ENCODE measurements at places on chromosomes 6 and 20.

GRCh38 chr6:80077067-80077466, 29.4 kb upstream of the BCKDHB start:
- DNase-seq, result no peak
- H3K4me3 ChIP-seq, result no peak overlapping the region
- H3K4me1 ChIP-seq, result no peaks in the 10 kb centered on the region
- no peak overlapping the region for H3K27ac ChIP-seq
- no peaks in the 10 kb centered on the region for H3K36me3 ChIP-seq

DNA sequence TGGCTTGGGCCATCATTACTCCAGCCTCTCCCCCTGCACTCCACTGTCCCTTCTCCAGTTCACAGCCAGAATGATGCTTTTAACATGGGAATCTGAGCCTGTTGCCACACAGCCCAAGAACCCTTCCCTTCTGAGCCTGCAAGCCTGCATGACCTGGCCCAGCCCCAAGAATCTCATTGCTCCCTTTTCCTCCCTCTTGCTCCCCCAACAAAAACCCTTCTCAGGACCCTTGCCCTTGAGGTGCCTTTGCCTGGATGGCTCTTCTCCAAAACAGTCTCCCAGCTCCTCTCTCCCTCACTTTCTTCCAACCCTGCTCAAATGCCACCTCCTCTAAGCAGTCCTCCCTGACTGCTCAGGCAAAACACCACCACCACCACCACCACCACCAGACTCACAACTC, 157.2 kb downstream of the ANKRD60 start:
- no peak for DNase-seq
- no peak overlapping the region for H3K27ac ChIP-seq
- no peak overlapping the region for H3K4me3 ChIP-seq
- peaks cover 5% of the 10 kb centered on the region for H3K4me1 ChIP-seq
- H3K36me3 ChIP-seq, result no peaks in the 10 kb centered on the region
- H3K27me3 ChIP-seq, result no peaks in the 10 kb centered on the region

DNA sequence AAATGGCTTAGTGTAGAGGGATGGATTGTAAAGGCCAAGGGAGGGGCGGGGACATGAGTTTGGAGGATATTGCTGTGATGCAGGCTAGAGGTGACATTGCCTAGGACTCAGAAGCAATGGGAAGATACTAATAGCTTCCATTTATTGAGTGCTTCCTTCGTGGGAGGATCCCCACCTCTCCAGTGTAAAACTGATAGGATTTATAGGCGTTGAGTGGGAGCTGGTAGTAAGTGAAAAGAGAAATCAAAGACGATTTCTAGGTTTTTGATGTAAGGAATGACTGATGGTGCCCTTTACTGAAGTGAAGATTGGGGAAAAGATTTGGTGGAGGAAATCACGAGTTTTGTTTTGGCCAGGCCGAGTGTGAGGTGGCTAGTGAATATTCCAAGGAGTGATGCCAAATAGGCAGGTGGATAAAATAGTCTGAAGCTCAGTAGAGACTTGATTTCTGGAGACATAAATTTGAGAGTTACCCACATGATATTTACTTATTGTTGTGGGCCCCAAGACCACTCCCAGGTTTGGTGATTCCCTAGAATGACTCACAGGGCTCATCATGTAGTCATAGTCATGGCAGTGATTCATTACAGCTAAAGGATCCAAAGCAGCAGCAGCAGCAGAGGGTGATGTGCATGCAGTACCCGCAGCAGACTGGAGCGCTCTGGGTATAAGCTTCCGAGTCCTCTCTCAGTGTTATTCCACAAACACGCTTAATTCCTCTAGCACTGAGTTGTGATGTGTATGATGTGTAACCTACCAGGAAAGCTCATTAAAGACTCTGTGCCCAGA, 10.2 kb downstream of the RPRD1B start:
- no peaks in the 10 kb centered on the region for H3K27me3 ChIP-seq
- H3K36me3 ChIP-seq, result peaks cover 37% of the 10 kb centered on the region
- no peak for DNase-seq
- H3K4me1 ChIP-seq, result no peaks in the 10 kb centered on the region
- H3K4me3 ChIP-seq, result no peak overlapping the region
- H3K27ac ChIP-seq, result no peak overlapping the region

GRCh38 chr20:14193885-14194284, 143.5 kb downstream of the FLRT3 start:
- H3K27ac ChIP-seq, result no peak overlapping the region
- H3K36me3 ChIP-seq, result no peaks in the 10 kb centered on the region
- H3K4me3 ChIP-seq, result no peak overlapping the region
- no peaks in the 10 kb centered on the region for H3K27me3 ChIP-seq

GRCh38 chr6:38750968-38751615, 36.0 kb downstream of the DNAH8 start:
- H3K27ac ChIP-seq, result no peak overlapping the region
- H3K4me1 ChIP-seq, result no peaks in the 10 kb centered on the region
- no peaks in the 10 kb centered on the region for H3K27me3 ChIP-seq
- DNase-seq, result no peak
- no peaks in the 10 kb centered on the region for H3K36me3 ChIP-seq
- H3K4me3 ChIP-seq, result no peak overlapping the region

DNA sequence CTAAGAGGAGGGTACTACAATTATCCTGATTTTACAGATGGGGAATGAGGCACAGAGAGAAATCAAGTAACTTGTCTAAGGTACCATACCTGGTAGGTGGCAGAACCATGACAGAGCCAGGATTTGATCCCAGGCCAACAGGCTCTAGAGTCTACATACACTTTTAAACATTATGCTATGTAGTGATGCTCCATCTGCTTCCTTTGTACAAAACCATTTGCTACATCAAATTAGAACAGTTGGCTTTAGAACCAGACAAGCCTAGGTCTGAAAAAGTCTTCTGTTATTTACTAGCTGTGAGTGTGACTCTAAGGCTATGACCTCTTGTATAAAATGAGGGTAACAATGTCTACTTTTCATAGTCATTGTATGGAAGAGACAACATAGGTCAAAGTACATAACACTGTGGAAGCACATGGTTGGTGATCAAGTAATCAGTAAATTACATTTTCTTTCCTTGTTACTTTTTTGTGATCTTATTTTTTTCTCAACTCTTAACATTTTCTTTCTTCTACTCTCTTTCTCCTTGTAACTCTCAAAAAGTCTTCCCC, 122.1 kb downstream of the PDSS2 start:
- H3K4me3 ChIP-seq, result no peak overlapping the region
- DNase-seq, result no peak
- no peaks in the 10 kb centered on the region for H3K4me1 ChIP-seq
- no peak overlapping the region for H3K27ac ChIP-seq
- H3K36me3 ChIP-seq, result no peaks in the 10 kb centered on the region

GRCh38 chr6:13011612-13012146, 295.1 kb downstream of the PHACTR1 start:
- H3K4me3 ChIP-seq, result no peak overlapping the region
- no peak overlapping the region for H3K27ac ChIP-seq
- H3K36me3 ChIP-seq, result no peaks in the 10 kb centered on the region
- no peak for DNase-seq
- H3K27me3 ChIP-seq, result peaks cover 12% of the 10 kb centered on the region
- no peaks in the 10 kb centered on the region for H3K4me1 ChIP-seq

DNA sequence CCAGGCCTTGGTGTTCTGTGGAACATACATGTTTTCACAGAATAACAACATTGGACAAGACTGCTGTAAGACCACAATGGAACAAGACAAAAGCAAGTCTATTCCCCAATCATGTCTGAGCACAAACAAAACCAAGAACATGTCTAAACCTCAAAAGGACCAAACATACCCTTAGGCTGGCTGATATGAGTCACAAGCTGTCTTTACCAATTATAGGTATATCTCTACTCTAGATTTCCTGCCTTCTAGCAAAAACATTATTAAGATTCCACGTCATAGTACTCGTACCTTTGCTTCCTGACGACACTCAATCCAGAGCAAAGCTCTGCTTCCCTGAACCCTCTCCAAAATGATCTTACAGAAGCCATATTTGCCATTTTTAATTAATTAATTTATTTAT, 15.4 kb upstream of the L3MBTL1 start:
- H3K36me3 ChIP-seq, result no peaks in the 10 kb centered on the region
- H3K27ac ChIP-seq, result no peak overlapping the region
- H3K4me1 ChIP-seq, result no peaks in the 10 kb centered on the region
- no peaks in the 10 kb centered on the region for H3K27me3 ChIP-seq

- no peaks in the 10 kb centered on the region for H3K36me3 ChIP-seq
- no peak overlapping the region for H3K4me3 ChIP-seq
- H3K27ac ChIP-seq, result no peak overlapping the region
- H3K27me3 ChIP-seq, result no peaks in the 10 kb centered on the region
Measured at GRCh38 chr6:142746524-142746923, 198.5 kb downstream of the HIVEP2 start.

DNA sequence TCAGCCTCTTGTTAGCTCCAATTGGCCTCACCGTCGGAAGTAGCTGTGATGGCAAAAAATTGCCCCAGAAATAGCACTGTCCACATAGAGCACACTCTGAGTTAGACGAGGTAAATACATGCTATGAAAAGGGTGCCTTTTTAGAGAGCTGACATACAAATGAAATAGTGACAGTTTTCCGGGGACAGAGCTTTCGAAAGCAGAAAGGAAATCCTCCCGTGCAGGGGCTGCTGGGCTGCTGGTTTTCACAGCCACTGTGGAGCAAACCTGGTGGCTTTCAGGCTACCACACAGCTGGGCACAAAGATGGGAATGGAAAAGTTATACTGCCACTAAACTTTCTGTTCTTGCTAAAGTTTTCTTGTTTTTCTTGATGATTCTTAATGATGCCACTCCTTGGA, 8.3 kb downstream of the SLPI start:
- H3K36me3 ChIP-seq, result no peaks in the 10 kb centered on the region
- H3K27me3 ChIP-seq, result peaks cover 3% of the 10 kb centered on the region
- H3K4me3 ChIP-seq, result no peak overlapping the region
- no peak for DNase-seq
- no peak overlapping the region for H3K27ac ChIP-seq

GRCh38 chr6:30311671-30312070, 15.1 kb upstream of the TRIM39 start:
- H3K36me3 ChIP-seq, result peaks cover 19% of the 10 kb centered on the region
- peaks cover 5% of the 10 kb centered on the region for H3K4me1 ChIP-seq
- H3K4me3 ChIP-seq, result no peak overlapping the region
- no peak overlapping the region for H3K27ac ChIP-seq
- no peaks in the 10 kb centered on the region for H3K27me3 ChIP-seq

DNA sequence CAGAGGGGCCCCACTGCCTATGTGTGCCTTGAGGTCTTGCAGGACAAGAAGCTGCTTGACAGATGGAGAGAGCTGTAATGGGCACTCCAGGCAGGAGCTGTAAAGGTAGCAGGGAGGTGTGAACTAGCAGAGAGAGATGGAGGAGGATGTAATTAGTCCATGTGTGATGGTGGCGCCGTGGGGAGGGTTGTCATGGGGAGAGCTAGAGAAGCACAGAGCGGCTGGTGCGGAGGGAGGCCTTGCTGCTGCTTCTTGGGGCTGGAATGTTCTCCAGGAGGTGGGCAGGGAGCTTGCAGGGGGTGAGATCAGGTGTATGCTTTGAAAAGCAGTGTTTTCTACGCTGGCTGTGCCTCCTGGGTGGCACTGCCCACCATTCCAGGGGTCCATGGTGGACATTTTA, 32.1 kb downstream of the APCDD1L start:
- H3K4me1 ChIP-seq, result no peaks in the 10 kb centered on the region
- H3K27ac ChIP-seq, result no peak overlapping the region
- H3K27me3 ChIP-seq, result no peaks in the 10 kb centered on the region

- H3K4me3 ChIP-seq, result no peak overlapping the region
- H3K27me3 ChIP-seq, result no peaks in the 10 kb centered on the region
- DNase-seq, result no peak
- H3K4me1 ChIP-seq, result no peaks in the 10 kb centered on the region
- no peaks in the 10 kb centered on the region for H3K36me3 ChIP-seq
Measured at GRCh38 chr6:81465859-81466258, 286.6 kb downstream of the TENT5A start.

GRCh38 chr6:20409427-20409971, 7.8 kb downstream of the E2F3 start:
- peaks cover 63% of the 10 kb centered on the region for H3K4me1 ChIP-seq
- no peak overlapping the region for H3K4me3 ChIP-seq
- H3K27me3 ChIP-seq, result no peaks in the 10 kb centered on the region
- peak overlapping the region; percentile 40 for H3K27ac ChIP-seq

- no peak for DNase-seq
- peaks cover 68% of the 10 kb centered on the region for H3K36me3 ChIP-seq
- H3K27me3 ChIP-seq, result no peaks in the 10 kb centered on the region
- no peak overlapping the region for H3K4me3 ChIP-seq
Measured at GRCh38 chr20:41407607-41408006, 41.0 kb upstream of the EMILIN3 start.

- no peaks in the 10 kb centered on the region for H3K4me1 ChIP-seq
- no peaks in the 10 kb centered on the region for H3K27me3 ChIP-seq
- no peak overlapping the region for H3K4me3 ChIP-seq
- no peak for DNase-seq
- H3K27ac ChIP-seq, result no peak overlapping the region
Measured at GRCh38 chr6:124869416-124869815, 92.8 kb upstream of the RNF217 start.

DNA sequence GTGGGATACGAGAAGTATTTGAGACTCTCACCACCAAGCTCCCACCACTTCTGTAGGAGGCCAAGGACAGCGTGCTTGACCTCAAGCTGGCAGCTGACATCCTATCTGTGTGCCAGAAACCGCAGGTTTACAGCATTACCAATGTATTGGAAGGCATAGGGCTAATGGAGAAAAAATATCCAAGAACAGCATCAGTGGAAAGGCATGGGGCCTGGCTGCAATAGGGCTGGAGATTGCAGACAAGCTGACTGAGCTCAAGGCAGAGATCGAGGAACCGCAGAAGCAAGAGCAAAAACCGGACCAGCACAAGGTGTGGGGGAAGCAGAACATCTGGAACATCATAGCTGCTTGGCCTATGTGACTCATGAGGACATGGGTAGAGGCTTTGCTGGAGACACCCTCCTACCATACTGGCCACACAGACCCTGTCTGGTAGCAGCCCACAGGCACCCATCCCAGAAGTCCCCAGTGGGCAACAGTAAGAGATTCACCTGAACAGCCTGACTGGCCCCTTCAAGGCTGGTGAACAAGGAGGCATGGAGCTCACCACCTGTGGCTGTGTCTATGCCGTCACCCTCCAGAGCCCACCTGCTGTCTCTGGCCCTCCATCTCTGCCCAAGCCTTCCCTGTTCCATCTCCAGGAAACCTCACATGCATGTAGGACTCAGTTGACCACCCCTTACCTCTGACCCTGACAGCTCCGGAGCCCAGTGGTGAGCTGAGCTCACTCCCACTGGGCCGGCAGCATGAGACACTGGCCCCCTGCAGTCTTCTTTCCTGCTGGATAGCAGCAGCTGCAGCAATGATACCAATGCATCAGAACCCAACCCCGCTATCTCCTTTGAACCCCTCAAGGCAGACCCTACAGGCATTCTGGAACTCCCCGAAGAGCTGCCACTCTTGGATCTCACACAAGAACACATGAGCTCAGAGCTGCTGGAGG, 171.1 kb downstream of the KIF6 start:
- DNase-seq, result no peak
- H3K27me3 ChIP-seq, result no peaks in the 10 kb centered on the region

GRCh38 chr6:105483492-105483891, 80.6 kb upstream of the PREP start:
- DNase-seq, result no peak
- H3K27me3 ChIP-seq, result no peaks in the 10 kb centered on the region
- H3K36me3 ChIP-seq, result no peaks in the 10 kb centered on the region
- peaks cover 32% of the 10 kb centered on the region for H3K4me1 ChIP-seq

- H3K4me1 ChIP-seq, result no peaks in the 10 kb centered on the region
- peaks cover 9% of the 10 kb centered on the region for H3K27me3 ChIP-seq
- no peak for DNase-seq
- H3K4me3 ChIP-seq, result no peak overlapping the region
- H3K27ac ChIP-seq, result no peak overlapping the region
- H3K36me3 ChIP-seq, result no peaks in the 10 kb centered on the region
Measured at GRCh38 chr20:37905671-37906613, 3.0 kb downstream of the VSTM2L start.

- H3K27me3 ChIP-seq, result no peaks in the 10 kb centered on the region
- no peak overlapping the region for H3K4me3 ChIP-seq
- no peaks in the 10 kb centered on the region for H3K4me1 ChIP-seq
- no peaks in the 10 kb centered on the region for H3K36me3 ChIP-seq
Measured at GRCh38 chr20:22946596-22946995, 88.5 kb upstream of the SSTR4 start.
